ENCODE measurements at places on chromosomes 16 and 17.
A peak's percentile ranks its signal among the peaks of the same experiment; 100 is the strongest.

- no peak for DNase-seq
These were observed 155.3 kb downstream of the RGS9 start for GRCh38 chr17:65292430-65292829.

GRCh38 chr16:57427824-57428223 lies 19.4 kb downstream of the CIAPIN1 start:
- no peak for DNase-seq

- peak; percentile 33 for DNase-seq
These were observed 14.9 kb downstream of the NAA60 start for GRCh38 chr16:3458278-3458851.

DNA sequence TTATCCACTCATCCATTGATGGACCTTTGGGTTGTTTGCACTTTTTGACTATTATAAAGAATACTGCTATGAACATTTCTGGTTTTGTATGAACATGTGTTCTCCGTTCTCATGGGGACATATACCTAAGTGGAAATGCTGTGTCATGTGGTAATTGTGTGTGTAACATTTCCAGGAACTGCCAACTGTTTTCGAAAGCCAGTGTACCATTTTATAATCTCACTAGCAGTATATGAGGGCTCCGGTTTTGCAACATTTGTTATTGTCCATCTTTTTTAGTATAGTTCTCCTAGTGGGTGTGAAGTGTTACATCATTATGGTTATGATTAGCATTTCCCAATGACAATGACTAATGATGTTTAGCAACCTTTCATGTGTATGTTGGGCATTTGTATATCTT lies 5.1 kb upstream of the TRIM25 start:
- no peak for DNase-seq

Measured in body of pancreas (tissue), 4 donors.